Thoracic aorta endothelial cell (primary cell): ENCODE measurements at places on chromosomes 5 and 9. TPM values are rescaled to one million over a fixed set of nuclear protein-coding genes. Genes with fewer than 3 reads are reported as not detected.

Gene DMRT3
- total RNA-seq = not detected in 2 replicates

Gene ORM2
- not detected in 2 replicates for total RNA-seq

Gene PDLIM4
- 33.4 and 87.9 TPM in 2 replicates for total RNA-seq

Gene SLIT3
- total RNA-seq = 0.13 and 1.0 TPM in 2 replicates

Gene UBQLN1
- total RNA-seq = 145 and 184 TPM in 2 replicates

Gene TXNDC8
- total RNA-seq = not detected in 2 replicates

Gene LHX6
- under 0.01 and 0.29 TPM in 2 replicates for total RNA-seq

Gene SV2C
- not detected in 2 replicates for total RNA-seq
